ENCODE measurements at places on chromosomes 4 and X.
A peak's percentile ranks its signal among the peaks of the same experiment; 100 is the strongest.

GRCh38 chrX:68420559-68420958 lies 12.7 kb downstream of the OPHN1 start:
- DNase-seq = no peak

DNA sequence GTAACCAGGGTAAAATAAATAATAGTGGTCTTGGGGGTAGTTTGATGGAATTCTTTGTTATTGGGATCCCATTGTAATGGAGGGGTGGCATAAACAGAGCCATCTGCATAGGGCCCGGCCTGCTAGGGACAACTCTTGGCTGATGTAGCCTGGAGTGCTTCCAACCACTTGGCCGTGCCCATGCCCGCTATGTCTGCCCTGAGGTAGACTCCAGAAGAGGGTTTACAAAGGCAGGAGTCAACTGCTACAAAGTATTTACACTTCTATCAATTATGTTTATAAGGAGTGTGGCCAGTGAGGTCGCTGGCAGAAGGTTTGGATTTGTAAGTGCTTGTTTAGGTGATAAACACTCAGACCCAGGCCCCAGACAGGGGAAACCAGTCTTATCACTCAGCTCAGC lies 8.1 kb downstream of the RASL11B start:
- no peak for DNase-seq

GRCh38 chr4:11704186-11704830 lies 275.6 kb upstream of the HS3ST1 start:
- DNase-seq = no peak

- no peak for DNase-seq
Measured at GRCh38 chr4:109053257-109053656, 249.2 kb downstream of the COL25A1 start.

DNA sequence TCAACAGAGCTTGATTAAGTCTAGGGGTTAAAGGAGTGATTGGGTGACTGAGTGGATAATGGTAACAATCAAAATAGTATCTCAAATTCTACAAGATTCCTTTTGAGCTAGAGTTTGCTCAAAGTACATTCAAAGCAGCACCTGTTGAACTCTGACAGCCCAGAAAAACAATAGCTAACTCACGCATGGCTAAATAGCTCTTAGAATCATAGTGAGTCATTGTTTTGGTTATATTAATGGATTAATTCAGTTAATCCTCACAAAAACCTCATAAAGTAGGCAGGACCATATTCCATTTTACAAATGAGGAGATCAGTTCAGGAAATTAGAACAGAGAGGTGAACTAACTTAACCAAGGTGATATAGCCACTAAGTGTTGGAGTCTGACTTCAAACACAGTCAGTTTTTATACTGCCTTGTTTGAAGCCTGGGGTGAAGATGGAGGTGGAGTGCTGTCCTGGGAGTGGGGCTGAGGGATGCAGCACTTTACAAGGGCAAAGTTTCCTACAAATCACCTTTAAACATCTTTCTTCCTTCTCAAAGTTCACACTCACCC lies 35.9 kb upstream of the PPM1K start:
- DNase-seq = no peak

DNA sequence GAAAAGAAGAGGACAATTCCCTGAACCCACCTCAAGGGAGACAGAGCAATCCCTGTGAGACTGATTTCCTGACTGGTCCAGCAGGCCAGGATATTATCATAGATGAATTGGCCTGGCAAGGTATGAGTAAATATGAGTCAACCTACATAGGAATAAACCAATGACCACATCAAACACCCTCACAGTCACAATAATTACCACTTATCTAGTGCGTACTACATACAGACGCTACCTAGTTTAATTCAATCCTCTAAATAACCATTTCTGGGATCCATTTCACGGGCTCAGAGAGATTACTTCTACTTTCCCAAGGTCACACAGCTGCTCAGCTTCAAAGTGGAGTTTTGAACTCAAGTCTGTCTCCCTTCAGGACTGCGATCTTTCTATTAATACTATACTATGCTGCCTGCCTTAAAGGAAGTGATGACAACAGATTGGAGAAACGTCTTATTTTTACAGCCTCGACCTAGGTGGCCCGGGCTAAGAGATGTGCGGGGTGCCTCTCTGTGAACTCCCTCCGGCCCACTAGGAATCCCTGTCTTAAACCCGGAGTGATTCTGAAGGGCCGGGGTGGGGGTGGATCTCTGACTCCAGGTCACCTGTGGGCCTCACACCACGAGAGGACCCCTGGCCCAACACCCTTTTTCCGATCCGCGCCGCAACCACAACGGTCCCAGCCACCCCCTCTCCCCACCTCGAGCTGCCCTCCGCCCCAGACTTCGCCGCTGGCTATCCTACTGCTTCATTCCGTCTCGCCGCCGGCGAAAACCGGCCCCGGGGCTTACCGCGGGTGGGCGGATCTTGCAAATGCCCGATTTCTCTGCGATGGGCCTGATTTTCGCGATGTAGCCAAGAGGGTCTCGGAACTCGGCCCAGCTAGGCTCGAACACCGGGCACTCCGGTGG lies 800 bp downstream of the KDM5C start:
- no peak for DNase-seq

GRCh38 chrX:39427906-39428305 lies 626.6 kb downstream of the MID1IP1 start:
- no peak for DNase-seq

DNA sequence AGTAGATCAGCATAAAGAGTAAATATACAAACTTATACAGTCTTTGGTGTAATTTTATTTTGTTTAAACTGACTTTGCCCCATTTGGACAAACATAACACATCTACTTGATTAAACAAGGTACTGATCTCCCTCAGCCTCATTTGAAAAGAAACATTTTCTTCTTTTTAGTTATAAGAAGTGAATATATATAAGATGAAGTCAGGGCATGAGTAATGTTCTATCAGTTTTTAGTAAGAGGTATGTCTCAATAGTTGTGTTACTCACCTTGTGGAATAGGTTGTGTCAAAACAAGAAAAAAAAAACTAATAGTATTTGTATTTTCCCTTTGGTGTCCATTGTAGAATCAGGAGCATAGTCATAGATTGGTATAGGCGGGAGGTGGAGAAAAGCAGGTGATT lies 327.4 kb downstream of the RPA4 start:
- DNase-seq = no peak

DNA sequence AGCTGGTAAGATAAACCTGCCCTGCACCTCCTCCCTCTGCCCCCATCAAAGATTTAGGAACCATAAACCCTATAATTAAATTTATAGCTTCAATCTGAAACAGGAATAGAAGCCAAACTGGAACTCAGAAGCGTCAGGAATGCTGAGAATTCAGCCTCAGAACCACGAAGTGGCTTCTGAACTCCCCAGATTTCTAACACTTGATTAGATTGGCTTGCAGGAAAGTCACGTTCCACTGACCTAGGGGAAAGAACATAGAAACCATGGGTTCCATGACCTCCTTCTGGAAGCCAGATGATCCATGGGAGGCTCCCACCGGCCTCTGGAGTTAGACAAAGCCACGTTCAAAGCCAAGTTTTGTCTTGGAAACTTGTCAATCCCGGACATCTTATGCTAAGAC lies 356.5 kb downstream of the MID1IP1 start:
- no peak for DNase-seq

GRCh38 chr4:6236816-6237390 lies 32.7 kb upstream of the WFS1 start:
- DNase-seq = no peak

GRCh38 chrX:46376246-46376885 lies 168.9 kb downstream of the ZNF674 start:
- peak; percentile 29 for DNase-seq

- no peak for DNase-seq
Measured at GRCh38 chr4:78809928-78810835, 34.0 kb downstream of the BMP2K start.

DNA sequence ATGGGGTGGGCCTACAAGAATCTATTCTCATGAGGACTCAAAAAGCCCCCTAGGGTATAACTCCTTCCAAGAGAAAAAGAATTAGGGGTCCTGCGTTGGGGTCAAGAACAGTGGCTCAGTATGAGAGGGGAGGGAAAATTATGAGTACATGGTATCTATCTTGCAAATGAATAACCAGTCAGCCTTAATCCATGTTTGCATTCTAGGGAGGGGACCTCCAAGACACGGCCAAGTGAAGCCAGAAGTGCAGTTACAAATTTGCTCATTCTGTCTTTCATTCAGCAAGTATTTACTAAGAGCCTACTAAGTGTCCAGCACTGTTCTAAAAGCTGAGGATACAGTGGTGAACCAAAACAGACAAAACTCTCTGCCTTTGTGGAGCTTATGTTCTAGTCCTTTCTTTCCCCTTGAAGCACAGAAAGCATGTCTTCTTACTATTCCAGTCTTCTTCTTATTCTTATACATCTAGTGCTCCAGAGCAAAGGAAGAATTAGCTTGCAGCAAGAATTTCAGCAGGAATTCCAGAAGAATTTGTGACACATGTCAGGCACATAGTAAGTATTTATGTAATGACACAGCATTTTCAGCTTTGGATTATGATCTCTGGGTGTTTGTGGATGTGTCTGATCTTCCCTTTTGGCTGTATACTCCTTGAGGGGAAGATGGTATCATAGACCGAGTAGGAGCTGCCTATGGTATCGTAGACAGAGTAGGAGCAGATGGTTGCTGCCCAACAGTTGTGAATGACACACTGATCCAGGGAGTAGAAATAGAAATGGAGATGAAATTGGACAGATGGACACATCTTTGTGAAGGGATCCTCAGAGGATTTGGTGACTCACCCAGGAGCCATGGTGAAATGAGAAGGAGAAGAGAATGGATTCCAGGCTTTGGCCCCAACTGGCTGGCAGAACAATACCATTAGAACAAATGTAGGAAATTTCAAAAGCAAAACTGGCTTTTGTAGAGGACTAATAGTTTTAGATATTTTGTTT lies 75.9 kb downstream of the COQ2 start:
- no peak for DNase-seq

- DNase-seq = peak; percentile 12
Measured at GRCh38 chrX:134761788-134762187, 103.5 kb upstream of the PLAC1 start.

DNA sequence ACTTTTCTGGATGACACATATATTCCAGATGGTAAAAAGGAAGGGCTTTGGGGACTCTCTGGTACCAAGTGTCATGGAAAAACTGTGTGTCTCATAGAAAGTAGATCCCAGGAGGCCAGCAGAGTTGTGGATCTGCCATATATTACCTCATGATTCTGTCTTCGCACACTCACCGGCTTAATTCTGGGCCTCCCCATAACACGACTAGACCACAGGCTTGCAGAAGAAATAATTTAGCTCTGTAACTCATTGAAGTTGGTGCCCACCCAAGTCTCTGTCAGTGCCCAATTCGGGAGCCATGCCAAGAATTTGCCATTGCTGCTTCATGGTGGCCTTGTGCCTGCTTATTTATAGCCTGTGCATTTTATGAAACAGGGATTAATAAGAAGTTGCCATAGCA lies 104.5 kb downstream of the AR start:
- DNase-seq = no peak

DNA sequence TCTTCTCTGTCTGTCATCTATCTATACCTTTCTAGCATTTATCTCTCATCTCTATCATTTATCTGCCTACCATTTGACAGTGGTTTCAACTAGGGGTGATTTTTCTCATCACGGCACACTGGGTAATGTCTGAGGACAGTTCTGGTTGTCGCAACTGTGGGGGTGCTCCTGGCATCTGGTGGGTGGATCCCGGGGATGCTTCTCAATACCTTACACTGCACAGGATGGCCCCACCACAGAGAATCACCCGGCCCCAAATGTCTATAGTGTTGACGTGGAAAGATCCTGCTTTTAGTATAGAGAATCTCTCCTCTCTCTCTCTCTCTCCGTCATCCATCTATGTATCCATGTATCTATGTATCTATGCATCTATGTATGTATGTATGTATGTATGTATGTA lies 7.2 kb downstream of the P2RY8 start:
- no peak for DNase-seq

DNA sequence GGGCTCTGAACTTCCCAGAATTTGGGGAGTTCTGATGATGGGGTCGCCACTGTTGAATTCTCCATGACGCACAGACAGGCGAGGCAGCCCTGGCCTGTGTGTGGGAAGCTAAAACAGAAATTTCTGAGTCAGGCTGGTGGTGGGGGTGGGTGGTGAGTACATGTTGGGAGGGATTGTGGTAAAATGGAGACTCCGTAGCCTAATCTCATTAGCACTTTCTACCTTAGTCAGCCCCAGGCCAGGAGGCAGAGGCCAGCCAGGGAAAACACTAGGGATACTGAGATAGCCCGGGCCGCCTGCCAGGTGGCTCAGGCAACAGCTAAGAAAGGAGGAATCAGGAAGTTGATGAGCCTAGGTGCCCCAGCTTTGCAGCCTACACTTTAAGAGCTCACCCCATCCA lies 39.3 kb upstream of the NHSL2 start:
- DNase-seq = no peak

GRCh38 chrX:107686792-107687191 lies 58.5 kb downstream of the PRPS1 start:
- no peak for DNase-seq

- DNase-seq = no peak
Measured at GRCh38 chr4:39486221-39486804, 27.5 kb downstream of the LIAS start.

GRCh38 chrX:119132961-119133360 lies 5.3 kb upstream of the KIAA1210 start:
- DNase-seq = no peak

DNA sequence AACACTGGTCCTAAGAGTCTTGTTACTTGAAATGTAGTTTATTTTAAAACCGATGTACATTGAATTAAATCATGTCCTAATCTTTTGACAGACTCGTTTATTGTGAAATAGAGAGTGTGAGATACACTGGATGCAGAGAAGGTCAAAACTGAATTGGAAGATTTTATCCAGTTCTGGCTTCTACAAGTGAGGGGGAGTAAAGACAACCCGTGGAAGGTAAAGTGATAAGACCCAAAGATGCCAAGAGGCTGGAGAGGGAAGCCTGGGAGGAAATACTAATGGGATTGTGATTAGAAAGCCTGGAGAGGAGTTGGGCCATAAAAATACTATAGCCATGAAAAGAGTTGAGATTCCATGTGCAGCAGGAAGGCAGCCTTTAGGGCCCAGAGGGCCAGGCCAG lies 424.5 kb upstream of the NR3C2 start:
- DNase-seq = no peak

DNA sequence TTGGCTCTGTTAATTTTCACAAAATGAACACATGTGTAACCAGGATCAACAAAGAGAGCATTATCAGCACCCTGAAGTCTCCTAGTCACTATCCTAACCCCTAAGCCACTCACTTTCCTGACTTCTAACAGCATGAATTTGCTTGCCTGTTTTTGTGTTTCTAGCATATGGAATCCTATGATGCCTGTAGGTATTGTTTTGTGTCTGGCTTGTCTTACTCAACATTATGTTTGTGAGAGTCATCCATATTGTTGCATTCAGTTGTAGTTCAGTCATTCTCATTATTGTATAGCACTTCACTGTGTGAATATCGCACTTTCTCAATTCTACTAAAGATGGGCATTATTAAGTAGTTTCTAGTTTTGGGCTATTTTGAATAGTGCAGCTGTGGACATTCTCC lies 15.6 kb downstream of the EDNRA start:
- no peak for DNase-seq

GRCh38 chrX:140057001-140057411 lies 91.7 kb upstream of the CXorf66 start:
- peak; percentile 60 for DNase-seq
